Stimulated activated CD4-positive, alpha-beta T cell treated with anti-CD3 and anti-CD28 coated beads, Interleukin-1b, Interleukin-23, amount 100 ng/mL, for 24 hours (primary cell): ENCODE measurements at places on chromosomes 12 and 14.

DNA sequence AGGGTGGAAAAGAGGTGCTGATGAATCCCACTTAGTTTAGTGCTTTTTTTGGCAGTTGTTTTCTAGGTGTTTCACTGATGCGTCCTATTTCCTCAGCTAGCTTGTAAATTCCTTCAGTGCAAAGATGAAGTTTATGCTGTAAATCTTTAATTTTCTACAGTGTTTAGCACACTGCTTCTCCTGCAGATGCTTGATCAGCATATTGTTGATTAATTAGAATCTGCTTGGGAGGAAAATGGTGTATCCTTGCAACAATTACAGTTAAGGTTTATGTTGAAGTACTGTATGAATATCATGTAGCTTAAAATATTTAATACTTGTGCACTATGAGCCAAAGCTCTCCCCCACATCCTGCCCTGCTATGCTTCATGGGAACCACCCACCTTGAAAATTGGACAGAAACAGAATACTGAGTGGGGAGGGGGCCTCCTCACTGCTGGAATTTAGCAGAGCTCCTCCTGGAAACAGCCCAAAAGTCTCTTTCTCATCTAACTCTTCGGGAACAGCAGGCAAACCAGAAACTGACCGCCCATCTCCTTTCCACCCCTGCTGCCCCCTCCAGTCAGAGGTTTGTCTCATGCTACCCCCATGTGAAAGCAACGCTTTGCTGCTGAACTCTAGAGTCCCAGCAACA lies 20.3 kb upstream of the DHRS4 start:
- no peak for DNase-seq

- DNase-seq: no peak
Observed at GRCh38 chr14:79318371-79318770, 892.9 kb downstream of the DIO2 start.

GRCh38 chr12:20807192-20808080 lies 3.1 kb upstream of the SLCO1B3 start:
- no peak for DNase-seq

DNA sequence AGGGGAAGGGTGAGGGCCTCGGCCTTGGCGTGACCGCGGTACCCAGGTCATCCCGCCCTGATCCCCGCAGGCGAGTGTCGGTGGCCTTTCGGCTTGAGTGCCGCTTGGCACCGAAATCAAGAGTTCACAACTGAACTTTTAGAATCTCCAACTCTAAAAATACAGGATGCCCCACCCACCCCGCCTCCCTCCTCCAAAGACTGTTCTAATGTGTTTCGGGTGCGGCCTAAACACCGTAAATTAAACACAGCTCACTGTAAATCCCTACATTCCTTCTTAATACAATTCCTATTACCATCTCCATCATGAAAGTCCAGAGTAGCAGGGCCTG lies 11.4 kb downstream of the SCNN1A start:
- no peak for DNase-seq

DNA sequence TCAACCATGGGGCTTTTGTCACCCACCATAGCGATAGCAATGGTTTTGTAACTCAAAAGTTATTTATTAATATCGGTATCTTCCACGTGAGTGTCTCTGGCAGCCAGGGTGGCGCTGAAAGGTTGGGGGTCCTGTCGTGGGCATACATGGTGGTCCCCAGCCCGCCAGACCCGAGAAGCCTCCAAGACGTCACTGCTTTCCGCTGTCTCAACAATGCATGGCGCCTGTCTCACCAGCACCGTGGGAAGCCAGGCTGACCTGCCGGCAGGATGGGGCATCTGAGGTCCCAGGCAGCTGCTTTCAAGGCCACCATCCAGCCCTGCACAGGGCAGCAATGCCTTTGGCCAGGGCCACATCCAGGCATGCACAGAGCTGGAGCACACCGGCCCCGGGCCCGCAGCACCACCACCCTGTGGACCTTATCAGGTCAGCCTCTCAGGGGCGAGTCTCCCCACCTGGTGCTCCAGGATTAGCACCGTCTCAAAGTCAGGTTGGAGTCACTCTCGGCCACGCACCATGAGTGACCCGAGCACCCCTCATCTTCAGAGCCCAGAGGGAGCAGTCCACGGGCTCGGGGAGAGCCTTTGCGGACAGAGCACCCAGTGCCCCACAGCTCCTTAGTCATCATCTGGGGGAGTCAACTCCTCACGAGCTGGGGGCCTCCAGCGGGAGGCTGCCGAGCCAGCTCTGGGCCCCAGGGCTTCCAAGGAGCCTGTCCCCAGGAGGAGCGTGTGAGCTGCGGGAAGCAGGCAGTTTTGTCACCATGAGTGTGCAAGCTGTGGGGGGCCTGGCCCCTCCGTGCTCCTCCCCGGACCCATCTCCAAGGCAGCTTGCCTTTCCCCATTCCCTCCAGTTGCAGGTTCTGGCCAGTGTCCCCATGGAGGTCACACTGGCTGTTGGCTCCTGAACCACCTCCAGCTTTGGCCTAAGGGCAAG lies 14.6 kb upstream of the C14orf180 start:
- no peak for DNase-seq

- no peak for DNase-seq
Observed at GRCh38 chr12:97754306-97754705, 291.7 kb downstream of the RMST start.

DNA sequence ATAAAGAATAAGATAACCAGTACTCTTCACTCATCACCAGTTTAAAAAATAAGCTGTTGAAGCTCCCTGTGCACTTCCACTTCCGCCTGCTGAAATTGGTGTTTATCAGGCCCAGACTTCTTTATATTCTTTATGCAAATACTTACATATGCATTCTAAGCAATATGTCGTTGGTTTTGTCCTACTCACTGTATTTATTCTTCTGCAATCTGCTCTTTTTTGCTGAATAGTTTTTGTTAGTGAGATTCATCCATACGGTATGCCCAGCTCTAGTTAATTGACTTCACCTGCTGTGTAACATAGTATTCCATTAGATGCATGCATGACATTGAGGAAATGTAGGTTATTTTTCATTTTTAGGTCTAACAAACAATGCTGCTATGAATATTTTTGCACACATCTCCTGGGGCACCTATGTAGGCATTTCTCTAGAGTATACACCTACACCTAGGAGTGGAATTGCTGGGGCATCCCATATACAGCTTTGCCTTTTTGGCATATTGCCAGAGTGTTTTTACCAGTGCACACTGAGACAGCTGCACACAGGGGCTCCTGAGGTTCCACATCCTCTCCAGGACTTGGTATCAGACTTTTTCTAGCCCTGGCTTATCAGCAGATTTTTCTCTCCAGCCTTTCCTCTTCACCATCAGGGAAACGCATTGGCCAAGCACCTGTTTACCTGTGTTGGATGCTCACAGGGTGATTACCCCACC lies 1.0 kb upstream of the NRIP2 start:
- no peak for DNase-seq

DNA sequence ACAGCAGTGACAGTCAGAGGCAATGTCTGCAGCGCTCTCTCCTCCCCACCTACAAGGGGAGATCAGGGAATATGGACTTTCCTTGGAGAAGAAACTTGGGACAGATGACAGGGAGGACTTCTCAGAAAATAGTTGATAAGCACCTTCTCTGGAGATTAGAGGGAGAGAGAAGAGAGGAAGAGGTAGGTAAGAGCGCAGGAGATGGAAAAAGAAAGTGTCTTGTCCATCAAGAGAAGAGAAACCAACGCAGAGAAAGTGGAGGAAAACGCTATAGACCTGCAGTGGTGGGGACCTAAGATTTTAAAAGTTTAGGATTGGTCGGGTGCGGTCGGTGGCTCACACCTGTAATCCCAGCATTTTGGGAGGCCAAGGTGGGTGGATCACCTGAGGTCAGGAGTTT lies 15.5 kb upstream of the SMUG1 start:
- DNase-seq: no peak

DNA sequence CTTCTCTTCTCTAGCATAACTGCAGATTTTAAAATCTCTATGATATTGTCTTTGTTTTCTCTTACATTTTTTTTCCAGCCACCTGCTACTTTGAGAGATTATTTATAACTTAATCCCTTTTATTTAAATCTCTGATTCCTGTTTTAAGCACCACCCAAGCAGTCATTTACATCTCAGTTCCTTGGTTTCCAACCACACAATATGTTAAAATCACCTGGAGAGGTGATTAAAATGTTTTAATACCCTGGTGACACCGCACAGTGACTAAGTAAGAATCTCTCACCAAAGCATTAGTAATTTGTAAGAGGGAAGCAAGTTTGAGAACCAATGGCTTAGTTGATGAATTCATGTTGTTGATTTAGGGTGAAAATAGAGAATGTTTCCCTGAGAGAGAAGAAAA lies 849.8 kb downstream of the TMTC2 start:
- no peak for DNase-seq
